ENCODE measurements at places on chromosomes 13 and 19. TPM values are rescaled to one million over a fixed set of nuclear protein-coding genes. Genes with fewer than 3 reads are reported as not detected.

Gene ZNF302
- total RNA-seq, result 23.9 TPM

DNA sequence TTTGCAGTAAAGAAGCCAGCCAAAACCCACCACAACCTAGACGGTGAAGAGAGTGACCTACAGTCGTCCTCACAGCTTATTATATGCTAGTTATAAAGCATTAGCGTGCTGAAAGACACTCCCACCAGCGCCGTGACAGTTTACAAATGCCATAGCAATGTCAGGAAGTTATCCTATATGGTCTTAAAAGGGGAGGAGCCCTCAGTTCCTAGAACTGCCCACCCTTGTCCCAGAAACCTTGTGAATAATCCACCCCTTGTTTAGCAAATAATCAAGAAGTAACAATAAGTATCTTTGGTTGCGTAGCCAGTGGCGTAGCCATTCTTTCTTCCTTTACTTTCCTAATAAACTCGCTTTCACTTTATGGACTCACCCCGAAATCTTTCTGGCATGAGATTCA is 227.9 kb upstream of the ARGLU1 start:
- DNase-seq, result no peak

DNA sequence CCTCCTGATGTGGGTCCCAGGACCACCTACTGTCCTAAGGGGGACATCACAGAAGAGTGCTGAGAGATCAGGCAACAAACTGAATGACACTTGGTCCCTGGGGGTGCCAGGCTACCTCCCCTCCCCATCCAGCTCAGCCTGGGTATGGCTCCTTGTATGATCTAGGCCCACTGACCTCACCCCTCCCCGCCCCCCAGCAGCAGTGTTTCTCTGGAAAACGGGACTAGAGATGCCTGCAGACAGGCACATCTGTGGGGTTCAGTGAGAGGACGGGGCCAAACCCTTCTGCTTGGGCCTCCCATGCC is 9.3 kb downstream of the ACP4 start:
- no peak for DNase-seq

DNA sequence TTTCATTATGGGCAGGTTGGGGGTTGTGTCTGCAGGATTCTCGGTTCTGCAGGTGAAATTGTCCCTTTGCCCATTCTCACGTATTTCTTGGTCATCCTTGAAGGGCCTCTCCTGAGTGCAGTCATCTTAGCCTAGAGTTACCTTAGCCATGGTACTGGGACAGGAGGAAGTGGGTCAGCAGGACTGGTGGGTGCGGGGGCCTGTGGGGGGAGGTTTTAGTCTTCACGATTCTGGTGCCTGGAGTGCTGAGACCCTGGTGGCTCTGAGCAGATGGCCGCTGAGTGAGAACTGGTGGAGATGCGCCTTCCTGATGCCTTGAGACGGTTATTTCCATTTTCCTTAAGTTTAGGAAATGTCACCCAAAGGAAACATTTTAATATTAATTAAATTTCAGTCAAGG is 11.8 kb downstream of the COL4A2 start:
- no peak for DNase-seq

DNA sequence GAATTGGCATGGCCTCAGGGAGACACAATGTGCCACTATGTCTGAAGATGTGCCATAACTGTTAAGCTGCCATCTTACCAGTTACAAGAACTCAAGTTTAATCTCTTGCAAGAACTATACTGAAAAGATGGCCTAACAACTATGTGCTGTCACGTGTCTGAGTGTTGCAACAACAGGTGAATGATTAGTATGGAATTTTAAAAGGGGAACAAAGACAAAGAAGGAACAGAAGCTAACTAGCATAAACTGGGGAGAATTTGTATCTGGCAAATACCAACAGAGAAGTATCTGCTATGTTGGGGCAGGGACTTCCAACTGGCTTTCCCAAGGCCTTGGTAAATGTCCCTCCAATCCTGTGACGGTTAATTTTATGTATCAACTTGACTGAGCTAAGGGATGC is 11.5 kb upstream of the ACOD1 start:
- DNase-seq, result peak; percentile 29

DNA sequence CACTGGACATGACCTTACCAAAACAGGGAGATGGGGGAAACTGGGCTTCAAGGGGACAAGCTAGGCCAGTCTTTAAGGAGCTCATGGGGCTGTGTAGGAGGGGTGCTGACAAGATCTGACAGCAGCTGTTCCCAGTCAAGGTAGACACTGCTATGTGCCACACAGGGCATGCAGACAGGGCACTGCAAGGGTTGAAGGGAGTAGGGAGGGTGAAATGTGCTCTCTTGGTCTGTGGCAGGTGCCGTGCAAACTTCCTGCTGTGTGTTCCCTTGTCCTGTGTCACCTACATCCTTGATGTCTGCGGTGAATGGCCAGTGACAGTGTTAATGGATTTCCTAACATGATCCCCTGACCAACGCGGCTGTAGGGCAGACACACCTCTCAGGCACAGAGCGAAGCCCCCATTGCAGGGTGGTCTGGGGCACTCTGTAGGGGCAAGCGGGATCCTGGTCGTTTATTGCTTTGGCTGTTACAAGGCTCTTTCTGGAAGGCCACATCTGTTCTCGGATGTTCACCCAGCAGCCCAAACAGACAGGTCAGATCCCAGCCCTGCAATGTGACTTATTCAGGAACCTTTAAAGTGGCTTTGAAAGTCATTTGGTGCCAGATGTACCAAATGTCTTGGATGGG is 199.5 kb upstream of the ZNF536 start:
- DNase-seq, result no peak

Gene FAM216B
- total RNA-seq, result not detected

DNA sequence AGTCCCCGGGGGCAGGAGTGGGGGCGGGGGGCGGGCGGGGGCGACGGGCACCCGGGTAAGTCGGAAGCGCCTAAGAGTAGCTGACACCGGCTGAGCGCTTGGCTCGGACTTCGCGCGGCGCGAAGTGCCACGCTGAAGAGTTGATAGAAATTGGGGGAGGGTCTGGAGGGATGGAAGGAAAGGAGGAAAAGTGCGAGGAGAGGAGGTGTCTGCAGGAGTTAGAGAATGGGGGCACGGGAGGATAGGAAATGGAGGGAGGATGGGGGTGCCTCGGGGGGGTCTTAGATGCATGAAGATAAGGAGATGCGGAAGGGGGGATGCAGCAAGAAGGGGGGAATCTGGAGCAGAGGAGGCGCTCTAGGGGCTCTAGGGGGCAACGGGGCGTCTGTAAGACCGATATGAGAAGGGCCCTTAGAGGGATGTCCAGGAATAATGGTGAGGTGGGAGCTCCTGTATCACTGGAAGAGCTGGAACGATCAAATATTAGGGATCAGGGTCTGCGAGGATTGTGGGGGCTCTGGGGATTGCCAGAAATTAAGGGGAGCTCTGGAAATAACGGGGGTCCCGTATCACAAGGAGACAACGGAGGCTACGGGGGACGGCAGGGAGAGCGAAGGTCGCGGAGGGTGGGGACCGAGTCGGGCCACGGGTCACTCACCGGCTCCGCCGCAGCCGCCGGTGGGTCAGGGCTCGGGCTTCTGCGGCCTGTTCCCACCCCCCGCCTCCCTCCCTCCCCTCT is at the start of gene MYPOP:
MYPOP (minus strand) TSS at position 702 of the 739 bp plus-strand sequence. CDS start 840 bp downstream, outside the sequence.
- DNase-seq, result peak; percentile 40

DNA sequence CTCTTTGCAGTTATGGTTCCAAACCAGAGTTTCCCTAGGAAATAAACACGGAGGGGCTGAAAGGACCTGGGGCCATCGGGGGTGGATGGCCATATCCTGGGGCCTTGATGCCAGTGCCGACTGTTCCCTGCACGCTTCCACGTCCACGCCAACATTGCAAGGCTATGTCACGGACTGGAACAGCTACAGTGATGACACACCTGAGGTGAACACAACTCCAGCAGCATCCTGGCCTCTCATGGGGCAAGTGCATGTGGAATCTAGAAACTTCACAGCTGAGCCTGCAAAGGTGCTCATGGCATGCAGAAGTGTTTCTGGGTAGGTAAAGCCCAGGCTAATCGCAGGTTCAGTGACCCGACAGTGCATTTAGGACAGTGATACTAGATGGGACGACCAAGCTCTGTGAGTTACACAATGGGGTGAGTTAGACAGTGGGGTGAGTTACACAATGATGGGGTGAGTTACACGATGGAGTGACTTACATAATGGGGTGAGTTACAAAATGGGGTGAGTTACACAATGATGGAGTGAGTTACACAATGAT is 52.0 kb upstream of the GAS6 start:
- DNase-seq, result no peak

DNA sequence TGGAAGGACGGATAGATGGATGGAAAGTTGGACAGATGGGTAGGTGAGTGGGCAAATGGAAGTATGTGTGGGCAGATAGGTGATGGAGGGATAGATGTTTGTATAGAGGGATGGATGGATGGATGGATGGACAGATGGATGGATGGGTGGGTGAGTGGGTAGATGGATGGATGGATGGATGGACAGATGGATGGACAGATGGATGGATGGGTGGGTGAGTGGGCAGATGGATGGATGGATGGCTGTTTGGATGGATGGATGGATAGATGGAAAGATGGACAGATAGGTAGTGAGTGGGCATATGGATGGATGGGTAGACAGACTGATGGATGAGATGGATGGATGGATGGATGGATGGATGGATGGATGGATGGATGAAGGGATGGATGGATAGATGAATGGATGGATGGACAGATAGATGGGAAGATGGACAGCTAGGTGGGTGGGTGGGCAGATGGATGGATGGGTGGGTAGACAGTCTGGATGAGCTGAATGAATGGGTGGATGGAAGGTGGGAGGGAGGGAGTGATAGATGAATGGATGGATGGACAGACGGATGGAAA is 74.9 kb upstream of the KCTD15 start:
- DNase-seq, result no peak

Data from GM23248 (cell line).